ENCODE measurements at places on chromosomes 12 and 14. TPM values are rescaled to one million over a fixed set of nuclear protein-coding genes. Genes with fewer than 3 reads are reported as not detected.

DNA sequence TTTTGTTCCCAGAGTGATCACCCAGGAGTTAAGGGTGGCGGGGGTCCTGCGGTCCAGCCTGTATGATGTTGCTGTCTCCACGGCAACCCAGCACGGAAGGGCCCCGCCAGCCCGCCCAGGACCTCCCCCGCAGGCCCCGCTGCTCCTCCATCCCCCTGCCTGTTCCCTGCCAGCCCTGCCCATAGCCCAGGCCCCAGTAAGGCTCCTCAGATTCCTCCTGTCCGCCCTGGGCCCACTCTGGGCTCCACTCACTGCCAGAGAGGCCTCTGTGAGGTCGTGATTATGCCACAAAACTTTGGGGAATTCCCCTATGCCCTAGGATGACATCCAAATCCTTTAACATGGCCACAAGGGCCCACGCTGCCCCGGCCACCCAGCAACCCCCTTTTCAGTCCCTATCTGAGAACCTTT is 20.8 kb downstream of the HSP90AA1 start:
- DNase-seq = no peak

GRCh38 chr12:105221583-105222283 is 14.2 kb downstream of the APPL2 start:
- no peak for DNase-seq

- no peak for DNase-seq
Measured at GRCh38 chr12:117143008-117143532, 43.9 kb upstream of the TESC start.

GRCh38 chr14:102252834-102253801 is 51.8 kb downstream of the MOK start:
- DNase-seq = no peak

DNA sequence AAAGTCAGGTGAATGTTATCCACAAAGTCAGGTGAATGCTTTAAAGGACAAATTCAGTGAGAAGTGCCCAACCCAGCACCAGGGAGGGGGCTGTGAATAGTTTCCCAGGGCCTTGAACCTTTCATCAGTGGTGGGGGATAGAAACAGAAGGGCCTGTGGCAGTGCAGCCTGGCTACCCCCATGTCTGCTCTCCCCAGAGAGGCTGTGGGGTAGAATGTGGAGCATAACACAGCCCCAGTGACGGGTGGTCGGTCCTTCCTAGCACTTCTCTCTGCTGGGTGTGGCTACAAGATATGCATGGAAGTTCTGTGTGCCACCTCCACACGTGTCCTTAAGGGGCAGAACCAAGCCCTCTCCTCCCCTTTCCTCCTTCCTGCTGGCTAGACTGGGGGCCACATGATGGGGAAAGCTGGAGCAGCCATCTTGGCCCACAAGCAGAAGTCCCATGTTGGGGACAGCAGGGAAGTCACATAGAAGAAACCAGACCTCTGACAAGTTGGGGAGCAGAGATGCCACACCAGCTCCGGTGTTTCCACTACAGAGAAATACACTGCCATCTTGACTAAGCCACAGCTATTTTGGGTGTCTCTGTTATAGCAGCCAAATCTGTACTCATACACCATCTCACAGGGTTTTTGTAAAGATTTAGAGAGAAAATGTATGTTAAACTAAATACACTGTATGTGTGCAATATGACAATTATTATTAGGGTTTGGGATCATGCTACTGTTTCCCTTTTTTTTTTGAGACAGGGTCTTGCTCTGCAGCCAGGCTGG is 17.0 kb downstream of the RITA1 start:
- no peak for DNase-seq

DNA sequence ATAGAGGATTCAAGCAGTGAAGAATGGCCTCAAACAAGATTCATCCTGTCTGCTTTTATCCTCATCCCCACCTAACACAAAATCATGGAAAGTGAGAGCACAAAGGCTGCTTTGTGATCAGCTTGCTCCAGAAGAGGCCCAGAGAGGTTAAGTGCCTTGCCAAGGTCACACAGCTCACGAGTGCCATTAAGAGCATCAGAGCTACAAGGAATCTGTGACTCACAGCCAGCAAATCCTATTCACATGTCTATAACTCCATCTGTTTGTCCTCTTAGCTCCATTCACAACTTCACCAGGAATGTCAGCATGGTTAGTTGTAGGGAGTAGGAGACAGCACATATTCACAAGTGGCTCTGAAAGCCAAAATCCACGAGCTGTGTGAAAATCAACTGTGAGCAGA is 79.8 kb downstream of the TTC9 start:
- DNase-seq = no peak

DNA sequence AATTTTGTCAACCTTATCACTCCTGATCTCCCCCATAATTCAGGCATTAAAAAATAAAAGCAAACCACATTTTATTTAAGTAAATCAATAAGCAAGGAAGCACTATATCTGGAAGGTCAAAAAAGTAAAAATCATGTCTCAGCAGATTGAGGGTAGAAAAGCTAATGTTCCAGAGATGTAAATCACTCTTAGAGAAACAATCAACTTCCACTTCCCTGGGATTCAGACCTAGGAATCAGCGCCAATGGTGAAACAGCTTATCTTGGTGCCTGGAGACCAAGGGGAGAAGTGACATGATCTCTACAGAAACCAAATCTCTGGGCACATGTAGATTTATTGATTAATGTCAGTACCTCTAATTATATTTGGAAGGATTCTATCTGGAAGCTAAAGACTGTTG is 10.9 kb upstream of the SNX6 start:
- DNase-seq = no peak

GRCh38 chr12:29741342-29742241 is 42.1 kb downstream of the TMTC1 start:
- DNase-seq = no peak

DNA sequence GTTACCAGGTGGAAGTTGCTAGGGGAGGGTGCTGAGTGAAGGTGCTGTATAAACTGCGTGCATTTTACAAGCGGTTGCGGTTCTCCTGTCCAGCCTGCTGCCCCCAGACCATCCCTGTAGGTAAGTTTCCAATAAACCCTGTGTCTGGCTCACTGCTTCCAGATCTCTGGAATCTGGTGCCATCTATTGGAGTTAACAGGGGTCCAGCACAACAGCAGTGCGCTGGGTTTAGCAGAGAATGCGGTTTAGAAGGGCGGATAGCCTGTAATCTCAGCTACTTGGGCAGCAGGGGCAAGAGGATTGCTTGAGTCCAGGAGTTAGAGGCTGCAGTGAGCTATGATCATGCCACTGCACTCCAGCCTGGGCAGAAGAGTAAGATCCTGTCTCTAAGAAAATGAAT is 4.9 kb downstream of the AACS start:
- no peak for DNase-seq

- DNase-seq = peak; percentile 76
Measured at GRCh38 chr12:124906606-124907261, 7.7 kb downstream of the UBC start.

DNA sequence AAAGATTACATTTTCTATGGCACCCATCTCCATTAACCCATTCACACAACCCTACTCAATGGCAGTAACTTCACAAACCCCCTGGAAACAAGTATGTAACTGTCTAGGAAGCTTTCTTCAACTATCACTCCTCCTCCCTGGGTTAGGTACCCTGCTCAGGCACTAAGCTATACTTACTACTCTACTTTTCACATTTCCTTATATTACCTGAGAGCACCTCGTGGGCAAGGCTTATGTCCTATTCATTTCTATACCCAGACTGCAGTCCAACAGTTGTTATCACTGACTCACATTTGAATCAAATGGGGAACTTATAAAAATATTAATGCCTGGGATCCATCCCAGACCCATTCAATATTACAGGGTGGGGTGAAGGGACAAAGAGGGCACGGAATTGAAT is 4.6 kb downstream of the PAWR start:
- no peak for DNase-seq

- no peak for DNase-seq
Measured at GRCh38 chr14:26204366-26204727, 393.5 kb downstream of the NOVA1 start.

- DNase-seq = no peak
Measured at GRCh38 chr12:15541996-15542631, 219.8 kb downstream of the PTPRO start.

GRCh38 chr14:42224053-42224888 is 617.6 kb downstream of the LRFN5 start:
- peak; percentile 38 for DNase-seq

DNA sequence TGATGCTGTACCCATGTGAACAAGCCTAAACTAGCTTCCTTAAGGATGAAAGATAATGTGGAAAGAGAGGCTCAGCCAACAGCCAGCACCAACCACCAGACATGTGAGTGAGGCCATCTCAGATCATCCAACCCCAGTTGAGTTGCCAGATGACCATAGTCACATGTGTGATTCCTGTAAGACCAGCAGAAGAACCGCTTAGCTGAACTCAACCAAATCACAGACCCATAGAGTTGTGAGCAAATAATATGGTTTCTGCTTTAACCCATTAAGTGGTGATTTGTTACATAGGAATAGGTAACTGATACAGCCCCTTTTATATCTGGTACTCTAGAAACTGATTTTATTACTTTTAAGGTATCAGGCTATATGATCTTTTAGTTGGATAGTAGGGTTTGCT is 17.6 kb upstream of the ELK3 start:
- no peak for DNase-seq

ACOT6 gene
- not detected for polyA plus RNA-seq

POTEG gene
- not detected for polyA plus RNA-seq
